ENCODE measurements at places on chromosomes 1 and 21.
A peak's percentile ranks its signal among the peaks of the same experiment; 100 is the strongest.

DNA sequence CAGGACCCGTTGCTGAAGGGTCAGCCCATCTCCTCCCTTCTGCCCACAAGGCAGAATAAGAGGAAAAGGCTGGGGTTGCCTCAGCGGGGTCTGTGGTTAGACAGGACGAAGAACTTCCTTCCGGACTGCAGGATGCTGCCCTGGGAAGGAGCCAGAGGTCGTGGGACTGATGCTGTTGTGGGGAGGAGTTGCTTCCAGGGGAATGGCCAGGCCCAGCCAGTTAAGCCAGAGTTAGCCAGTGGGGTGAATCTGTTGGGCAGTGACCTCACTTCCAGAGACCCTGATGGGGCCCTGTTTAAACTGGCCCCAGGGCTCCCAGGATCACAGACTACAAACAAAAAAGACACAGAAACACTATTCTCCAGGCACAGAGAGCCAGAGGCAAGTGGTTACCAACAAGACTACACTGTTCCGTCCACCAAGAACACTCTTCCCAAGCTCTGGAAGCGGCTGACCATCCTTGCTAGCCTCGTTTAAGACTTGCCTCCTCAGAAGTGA lies 13.0 kb downstream of the FAM229A start:
- DNase-seq: peak; percentile 68

- no peak for DNase-seq
Measured at GRCh38 chr1:173269490-173270230, 62.5 kb upstream of the TNFSF4 start.

DNA sequence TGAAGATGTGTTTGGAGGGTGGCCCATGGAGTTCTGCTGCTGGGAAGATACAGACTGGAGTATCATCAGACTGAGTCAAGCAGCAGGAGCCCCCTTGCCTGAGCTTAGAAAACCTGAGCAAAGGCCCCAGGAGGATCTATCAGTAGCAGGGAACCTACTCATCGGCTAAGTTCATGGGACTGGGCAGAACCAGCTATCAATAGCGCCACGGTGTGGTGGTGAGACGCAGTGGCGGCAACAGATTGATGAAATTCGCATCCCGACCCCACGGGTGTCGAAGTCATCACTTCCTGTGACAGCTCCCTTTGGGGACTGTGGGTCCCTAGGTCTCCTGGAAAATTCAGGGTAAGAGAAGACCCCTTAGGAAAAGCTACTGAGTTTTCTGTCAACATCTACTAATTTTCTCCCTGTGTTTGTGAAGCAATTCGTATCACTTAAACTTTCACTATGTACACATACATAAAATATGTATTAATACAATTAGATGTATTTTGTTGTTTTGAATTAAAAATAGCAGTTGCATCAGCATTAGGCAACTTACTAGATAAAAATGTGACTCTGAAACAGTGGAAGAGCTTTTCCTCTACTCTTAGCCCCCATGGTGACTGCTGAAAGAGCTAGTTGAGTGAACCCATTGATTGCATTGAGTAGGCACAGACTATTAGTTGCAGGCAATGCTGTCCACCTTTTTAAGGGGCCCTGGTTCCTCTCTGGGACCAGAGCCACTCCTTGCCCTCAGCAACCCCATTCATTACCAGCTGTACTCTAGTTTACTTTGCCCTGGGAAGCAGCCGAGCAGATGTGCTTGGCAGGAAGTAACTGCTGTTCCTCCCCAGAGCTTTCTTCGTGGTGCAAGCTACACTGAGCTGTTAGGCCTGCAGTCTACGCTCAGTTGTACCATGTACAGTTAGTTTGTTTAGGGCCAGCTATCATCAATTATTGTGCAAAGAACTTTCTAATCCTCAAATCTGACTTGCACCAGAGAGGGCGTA lies 7.3 kb upstream of the CACNA1S start:
- DNase-seq: no peak

DNA sequence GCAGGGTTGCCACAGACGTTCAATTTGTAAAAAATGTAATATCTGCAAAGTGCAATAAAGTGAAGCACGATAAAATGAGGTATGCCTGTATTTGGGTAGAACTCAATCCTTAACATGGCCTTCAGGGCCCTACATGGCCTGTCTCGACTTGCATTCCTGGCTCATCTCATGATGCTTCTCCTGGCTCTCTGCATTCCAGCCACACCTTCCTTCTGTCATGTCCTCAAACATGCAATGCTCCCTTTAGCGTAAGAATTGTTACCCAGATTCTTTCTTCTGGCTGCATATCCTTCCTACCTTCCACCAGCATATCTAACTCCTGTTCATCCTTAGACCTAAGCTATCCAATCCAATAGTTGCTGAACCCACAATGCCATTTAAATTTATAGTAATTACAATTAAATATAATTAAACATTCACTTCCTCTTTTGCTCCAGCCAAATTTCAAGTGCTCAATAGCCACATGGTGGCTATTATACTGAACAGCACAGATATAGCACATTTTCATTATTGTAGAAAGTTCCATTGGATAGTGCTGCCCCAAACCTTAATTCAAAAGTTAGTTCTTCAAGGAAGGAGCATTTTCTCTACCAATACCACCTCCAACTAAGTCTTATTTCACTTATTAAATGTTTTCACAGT lies 32.6 kb downstream of the FGGY start:
- no peak for DNase-seq

Data from upper lobe of right lung (tissue), 1 donor.